NCI-H345 (cell line): ENCODE measurements at places on chromosomes 3 and 15.

- DNase-seq: peak; percentile 29
These were observed 112.8 kb upstream of the CGNL1 start for GRCh38 chr15:57263520-57263919.

DNA sequence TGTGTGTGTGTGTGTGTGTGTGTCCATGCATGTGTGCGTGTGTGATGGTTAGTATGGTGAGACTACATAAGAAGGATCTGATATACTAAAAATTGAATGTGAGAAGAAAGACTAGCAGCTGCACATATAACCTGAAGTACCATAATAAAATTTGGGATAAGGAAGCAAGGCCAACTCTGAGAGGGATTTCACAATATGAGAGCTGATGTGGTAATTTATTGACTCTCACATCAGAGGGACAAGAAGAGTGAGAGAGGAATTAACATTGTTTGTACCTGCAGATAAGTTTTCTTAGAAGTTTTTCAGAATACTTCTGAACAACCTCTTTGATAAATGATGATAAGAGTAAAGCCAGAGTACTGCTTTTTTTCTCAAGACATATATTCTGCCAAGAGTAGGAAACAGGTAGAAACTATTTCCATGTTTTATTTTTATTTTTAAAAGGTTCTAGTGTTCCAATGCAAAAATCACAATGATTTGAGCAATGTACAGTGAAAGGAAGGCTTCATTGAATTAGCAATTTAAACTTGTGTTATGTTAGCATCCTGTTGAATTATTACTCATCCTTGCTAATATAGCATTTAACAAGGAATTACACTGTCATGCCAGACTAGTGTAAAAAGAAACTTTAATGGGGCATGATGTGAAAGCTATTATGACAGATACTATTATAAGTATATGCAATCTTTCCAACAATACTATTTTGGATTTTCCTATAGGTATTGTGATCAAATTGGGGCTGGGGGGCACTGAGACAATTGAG, 415.5 kb upstream of the ARPP21 start:
- DNase-seq: no peak

DNA sequence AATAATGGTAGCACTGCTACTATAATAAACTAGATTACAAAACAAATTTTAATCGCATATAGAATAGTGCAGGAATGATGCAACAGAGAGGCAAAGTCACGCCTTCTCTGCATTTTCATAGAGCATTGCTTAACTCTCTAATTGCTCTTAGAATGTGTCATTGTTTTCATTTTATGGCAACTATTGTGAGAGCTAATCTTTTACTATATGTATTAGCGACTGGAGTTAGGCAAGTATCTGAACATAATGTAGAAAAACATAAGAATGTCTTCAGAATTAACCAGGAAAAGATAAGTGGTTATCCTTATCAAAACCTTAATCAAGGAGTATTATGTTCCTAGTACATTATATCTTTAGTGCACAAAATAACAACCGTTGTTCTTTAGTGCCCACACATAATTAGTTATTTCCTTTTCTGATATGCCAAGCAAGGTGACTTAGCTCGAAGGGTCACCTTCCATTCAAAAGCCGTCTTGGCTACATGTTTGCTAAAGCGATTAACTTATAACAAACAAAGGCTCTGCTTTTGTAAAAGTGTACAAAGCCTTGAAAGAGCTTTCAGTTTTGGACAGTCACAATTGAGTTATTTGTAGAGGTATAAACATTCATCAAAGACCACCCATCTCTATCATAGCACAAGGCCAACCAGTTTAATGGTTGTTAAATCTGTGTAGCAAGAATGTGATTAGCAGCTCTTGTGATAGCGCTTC, 1328.9 kb downstream of the ROBO2 start:
- no peak for DNase-seq

DNA sequence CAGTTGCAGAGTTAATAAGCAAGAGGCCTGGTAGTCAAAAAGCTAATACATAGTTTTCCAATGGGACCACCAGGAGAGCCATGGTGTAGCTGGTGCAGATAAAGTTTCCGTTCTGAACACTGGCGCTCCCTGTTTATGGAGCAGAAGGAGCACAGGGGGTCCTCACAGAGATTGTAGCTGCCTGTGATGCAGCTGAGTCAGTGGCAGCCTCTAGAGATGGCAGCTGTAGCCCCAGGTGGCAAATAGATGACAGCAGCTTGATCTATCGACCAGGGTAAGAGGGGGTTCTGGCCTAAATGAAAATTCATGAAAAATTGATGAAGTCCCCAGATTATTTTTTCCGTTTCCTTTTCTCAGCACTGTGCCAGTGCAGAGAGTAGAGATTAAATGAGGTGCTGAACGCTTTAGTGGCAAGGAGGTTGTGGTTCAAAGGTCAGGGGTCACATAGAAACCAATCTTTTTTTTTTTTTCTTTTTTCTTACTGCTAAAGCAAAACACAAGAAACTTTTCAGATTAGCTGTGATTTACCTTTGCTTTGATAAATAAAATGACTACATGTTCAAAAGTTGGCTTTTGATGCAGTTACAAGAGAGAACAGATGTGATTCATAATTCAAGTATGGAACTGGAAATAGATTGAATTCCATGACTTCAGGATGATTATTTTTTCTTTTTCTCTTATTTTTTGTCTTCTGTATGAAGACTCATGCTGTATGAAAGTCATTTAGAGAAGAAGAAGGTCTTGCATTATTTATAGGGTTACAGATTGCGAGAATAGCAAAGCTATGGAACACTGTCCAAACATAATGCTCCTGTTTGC, 63.3 kb downstream of the ROBO2 start:
- DNase-seq: peak; percentile 76

DNA sequence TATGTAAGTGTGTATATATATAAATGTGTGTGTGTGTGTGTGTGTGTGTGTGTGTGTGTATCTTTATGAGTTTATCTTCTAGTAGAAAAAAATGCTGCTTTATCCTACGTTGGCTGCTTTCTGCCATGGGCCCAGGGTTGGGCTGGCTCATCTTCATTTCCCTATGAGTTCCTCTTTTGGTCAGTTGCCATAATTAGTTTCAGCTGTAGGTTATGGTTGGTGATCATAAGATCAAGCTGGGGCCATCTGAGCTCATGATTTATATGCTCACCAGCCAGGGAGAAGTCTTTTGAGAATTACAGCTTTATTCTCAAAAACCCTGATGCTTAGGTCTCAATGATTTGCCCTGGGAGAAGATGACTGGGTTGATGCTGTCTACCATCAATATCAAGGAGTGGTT, 775.8 kb upstream of the ARPP21 start:
- DNase-seq: no peak

GRCh38 chr15:47792231-47792630, 74.9 kb downstream of the SEMA6D start:
- DNase-seq: no peak

DNA sequence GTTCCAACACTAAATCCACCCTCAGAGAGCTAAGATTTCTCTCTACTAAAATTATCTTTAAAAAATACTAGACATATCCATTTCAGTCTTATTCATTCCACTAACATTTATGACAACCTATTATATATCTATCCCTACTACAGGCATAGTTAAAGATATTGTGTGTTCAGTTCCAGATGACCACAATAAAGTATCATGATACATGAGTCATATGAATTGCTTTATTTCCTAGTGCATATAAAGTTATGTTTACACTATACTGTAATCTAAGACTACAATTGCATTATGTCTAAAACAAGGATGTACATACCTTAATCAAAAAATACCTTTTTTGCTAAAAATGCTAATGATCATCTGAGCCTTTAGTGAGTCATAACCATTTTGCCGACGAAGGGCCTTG, 19.4 kb downstream of the SHOX2 start:
- DNase-seq: no peak

GRCh38 chr3:193347521-193348501, 30.7 kb downstream of the ATP13A5 start:
- peak; percentile 99 for DNase-seq

DNA sequence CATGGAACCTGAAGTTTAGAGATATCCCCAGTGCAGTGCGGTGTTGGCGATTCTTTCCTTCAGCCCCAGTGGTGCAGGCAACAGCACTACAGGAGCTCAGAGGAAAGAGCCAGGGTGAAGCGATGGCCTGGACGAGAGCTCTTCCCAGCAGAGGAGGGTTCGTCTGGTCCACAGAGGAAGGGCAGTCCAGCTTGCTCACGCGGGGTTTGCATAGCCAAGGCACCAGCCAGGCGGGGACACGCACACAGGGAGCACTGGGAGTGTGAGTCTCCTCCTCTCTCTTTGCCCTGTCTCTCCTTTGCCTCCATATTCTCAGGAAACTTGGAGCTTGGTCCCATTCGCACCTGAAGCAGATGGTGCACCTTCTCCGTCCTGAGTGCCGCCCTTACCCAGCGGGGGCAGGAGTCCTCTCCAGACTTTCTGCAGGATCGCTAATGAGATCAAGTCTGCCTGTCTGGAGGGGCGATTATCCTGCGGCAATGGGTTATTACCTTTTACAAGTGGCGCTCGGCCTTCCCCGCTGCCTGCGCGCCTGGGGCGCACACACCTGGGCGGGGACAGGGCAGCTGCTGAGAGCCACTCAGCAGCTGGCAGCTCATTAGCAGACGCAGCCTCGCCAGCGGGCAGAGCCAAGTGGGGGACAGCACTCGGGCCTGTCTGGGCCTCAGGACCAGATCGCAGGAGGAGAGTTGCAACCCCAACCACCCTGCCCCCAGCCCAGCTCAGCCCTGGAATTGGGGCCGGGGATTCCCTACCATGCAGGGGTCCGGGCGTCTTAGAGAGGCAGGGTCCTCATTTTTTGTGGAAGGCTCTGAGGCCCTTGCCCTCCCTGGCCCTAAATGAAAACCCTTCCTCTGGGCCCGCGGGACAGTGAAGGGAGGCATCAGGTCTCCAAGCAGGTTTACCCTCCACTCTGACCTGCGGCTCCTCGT, 119.0 kb upstream of the MEF2A start:
- peak; percentile 56 for DNase-seq

DNA sequence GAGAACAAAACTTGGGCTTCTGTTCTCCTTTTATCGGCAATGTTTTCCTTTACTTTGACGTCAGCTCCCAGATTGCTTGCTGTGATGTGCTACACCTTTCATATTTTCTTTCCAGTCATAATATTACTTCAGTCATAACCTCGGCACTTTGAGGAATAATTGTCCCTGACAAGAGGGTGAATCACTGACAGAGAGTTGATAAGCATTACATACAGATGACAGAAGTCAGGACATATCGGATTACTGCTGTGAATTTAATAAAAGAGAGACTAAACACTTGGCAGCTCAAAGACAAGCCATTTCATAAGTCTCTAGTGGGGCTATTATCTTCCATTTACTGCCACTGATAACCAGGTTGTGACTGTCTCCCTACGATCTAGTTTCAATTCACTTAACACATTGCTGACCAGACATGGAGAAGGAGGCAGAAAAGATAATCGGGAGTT, 362.1 kb upstream of the ARRDC4 start:
- DNase-seq: no peak

DNA sequence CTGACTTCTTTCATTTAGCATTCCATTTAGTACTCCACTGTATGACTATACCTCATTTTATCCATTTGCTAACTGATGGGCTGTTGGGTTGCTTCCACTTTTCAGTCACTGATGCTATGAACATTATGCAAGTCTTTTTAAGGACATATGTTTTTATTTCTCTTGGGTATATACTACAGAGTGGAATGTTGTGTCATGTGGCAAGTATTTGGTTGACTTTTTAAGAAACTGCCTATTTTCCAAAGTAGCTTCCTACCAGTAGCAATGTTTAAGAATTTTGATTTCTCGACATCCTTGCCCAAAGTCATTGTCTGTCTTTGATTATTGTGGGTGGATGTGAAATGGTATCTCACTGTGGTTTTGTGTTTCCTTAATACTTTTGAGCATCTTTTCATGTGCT, 110.1 kb upstream of the TPM1 start:
- DNase-seq: no peak

GRCh38 chr3:4448187-4448586, 18.9 kb downstream of the SUMF1 start:
- no peak for DNase-seq

DNA sequence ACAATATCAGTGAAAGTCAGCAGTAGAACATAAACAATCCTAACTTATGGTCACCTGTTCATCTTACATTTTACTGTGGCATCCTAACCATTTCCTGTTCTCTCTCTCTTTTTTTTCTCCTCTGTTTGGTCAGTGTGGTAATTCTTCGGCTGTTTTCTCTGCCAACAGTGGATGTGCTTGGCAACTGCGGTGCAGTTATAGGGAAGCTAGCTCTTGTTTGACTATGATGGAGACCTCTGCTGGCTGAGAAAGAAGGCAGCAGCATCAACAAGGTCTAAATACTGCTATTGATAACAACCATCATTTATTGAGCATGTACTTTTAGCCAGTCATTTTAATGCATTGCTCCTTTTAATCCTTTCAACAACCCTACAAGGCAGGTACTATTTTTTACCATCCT, 723 bp upstream of the DRD3 start:
- DNase-seq: peak; percentile 0

DNA sequence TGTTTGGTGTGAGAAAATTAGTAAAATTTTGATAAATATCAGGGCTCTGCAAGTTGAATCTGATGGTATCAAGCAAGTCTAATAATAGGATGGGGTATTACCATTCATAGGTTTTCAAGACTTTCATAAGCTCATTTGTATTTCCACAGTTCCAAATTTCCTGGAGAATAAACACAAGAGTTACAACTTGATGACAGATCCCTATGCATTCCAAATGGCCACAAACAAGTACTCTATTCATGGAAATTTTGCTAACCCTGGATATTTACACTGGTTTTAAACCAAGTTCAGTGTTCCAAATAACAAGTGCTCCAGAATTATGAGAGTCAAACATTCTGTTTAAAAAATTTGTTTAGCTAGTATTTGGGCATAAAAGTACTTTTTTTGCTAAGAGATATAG, 75.0 kb upstream of the CNTN6 start:
- no peak for DNase-seq

- no peak for DNase-seq
These were observed 214.5 kb upstream of the P2RY1 start for GRCh38 chr3:152620395-152620794.
